Stomach (tissue), 19 donors: ENCODE measurements at places on chromosomes 11 and 22.

DNA sequence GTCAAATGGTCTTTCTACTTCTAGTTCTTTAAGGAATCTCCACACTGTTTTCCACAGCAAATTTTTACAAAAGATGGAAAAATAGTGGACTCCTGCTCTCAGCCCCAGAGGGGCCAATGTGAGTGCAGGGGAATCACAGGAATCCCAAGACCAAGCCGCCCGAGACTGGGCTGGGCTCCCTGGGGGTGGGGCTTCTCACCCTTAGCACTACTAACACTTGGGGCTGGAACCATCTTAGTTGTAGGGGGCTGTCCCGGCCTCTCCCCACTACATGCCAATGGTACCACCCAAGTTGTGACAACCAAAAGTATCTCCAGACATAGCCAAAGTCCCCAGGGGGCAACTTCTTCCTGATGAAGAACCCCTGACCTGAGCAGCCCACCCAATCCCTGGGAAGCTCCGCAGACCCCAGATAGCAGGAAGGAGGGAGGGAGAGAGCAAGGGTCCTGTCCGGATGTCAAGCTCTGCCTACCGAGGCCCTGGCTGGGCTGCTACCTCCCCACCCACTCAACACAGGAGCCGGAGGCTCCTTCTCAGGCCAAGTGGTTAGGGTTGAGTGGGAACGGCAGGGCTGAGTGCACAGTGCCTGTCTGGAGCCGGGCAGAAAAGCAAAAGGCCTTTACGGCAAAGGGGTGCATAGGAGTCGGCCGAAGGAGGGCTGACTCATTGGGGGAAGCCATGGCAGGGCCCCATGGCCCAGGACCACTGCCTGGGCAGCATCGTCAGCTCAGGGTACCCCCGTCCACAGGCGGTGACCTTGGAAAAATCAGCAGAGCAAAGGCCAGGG is 122.5 kb upstream of the FGF3 start:
- no peak for DNase-seq

DNA sequence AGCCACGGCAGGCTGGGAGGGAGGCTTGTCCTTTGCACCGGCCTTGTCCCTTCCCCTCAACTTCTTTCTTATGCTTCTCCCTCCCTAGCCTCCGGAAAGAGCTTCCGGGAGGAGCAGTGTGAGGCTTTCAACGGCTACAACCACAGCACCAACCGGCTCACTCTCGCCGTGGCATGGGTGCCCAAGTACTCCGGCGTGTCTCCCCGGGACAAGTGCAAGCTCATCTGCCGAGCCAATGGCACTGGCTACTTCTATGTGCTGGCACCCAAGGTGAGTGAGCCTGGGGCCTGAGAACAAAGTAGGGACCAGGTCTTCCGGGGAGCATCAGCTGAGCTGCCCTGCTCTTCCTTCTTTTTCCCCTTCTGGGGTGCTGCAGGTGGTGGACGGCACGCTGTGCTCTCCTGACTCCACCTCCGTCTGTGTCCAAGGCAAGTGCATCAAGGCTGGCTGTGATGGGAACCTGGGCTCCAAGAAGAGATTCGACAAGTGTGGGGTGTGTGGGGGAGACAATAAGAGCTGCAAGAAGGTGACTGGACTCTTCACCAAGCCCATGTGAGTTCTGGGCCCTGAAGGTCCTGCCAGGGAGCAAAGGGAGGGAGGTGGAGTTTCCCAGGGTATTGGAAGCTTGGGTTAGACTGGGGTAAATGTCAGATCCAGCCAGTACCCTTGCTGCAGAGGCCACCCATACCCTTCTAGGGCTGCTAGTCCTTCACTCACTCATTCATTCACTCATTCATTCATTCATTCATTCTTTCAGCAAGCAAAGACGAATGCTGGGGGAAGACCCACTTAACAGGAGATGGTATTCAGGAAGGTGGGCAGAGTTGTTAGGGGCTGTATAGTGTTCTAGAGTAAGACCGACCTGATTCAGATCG is 22.6 kb downstream of the ADAMTS15 start:
- DNase-seq, result no peak

DNA sequence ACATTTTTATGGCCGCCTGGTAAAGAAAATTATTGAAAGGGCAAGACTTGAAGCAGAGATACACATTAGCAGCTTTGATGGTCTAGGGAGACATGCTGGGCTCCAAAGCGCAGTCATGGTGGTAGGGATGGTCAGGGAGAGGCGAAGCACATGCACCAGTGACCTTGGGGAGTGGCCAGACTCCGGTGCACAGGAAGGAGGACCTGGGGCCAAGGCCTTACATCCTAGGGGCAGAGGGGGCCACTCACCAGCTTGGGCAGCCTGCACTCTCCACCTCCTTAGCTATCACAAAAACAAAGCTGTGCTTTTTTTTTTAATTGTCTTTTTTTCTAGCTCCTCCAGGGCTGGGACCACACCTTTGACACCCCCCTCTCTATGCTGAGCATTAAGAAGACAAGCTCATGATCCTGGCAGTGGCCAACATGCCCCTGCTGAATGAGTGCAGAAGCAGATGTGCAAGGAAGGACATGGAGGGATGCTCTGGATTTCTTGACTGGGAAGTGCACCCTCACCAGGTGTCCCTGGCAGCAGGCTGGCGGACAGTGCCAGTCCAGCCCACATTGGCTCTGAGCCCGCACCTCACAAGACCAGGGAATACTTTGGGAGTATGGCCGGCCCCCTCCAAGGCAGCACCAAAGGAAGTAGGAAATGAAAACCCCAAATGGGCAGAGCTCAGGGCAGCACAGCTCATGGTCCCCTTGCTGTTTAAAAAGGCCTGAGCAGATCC is 619.9 kb downstream of the TBC1D22A start:
- DNase-seq, result no peak

DNA sequence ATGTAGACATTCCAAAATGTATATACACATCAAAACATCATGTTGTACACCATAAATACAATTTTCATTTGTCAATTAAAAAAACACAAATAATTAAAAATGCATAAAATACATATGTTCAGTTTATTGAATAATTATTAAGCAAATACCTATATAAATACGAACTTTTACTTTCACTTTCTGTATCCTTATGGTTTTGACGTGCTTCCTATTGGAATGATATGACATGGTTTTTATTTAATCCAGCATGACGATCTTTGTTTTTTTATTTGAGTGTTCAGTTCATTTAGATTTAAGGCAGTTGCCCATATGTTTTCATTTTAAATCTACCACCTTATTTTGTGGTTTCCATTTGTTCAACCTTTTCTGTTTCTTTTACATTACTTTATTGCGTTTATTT is 198.3 kb upstream of the PLET1 start:
- DNase-seq, result no peak

GRCh38 chr11:26632691-26633159 is 60.7 kb upstream of the MUC15 start:
- DNase-seq, result no peak

- DNase-seq, result peak; percentile 38
Observed at GRCh38 chr22:37806409-37807333, 1.1 kb upstream of the GCAT start.

DNA sequence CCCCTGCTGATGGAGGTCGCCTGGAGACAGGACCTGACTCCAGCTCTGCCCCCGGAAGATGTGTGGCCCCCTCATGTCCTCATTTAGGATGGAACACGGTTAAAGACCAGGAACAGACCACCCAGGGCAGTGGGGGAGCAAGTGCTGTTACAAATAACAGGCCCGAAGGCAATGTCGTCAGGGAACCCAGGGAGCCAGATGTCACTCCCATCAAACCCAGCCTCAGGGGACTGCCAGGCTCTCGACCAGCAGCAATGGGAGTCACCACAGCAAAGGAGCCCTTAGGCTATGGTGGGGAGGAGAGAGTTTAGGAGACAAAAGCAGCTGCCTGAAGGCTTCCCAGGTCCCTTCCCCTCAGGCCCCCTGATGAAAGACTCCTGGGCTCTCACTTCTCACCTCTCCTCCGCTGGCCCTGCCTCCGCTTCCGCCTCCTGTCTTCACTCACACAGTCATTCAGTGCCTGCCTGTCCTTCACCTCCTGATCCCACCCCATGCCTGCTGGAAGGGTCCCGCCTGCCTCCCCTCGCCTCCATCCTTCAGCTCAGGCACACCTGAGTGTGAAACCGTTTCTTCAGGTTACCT is 4.4 kb downstream of the RPS19BP1 start:
- no peak for DNase-seq

DNA sequence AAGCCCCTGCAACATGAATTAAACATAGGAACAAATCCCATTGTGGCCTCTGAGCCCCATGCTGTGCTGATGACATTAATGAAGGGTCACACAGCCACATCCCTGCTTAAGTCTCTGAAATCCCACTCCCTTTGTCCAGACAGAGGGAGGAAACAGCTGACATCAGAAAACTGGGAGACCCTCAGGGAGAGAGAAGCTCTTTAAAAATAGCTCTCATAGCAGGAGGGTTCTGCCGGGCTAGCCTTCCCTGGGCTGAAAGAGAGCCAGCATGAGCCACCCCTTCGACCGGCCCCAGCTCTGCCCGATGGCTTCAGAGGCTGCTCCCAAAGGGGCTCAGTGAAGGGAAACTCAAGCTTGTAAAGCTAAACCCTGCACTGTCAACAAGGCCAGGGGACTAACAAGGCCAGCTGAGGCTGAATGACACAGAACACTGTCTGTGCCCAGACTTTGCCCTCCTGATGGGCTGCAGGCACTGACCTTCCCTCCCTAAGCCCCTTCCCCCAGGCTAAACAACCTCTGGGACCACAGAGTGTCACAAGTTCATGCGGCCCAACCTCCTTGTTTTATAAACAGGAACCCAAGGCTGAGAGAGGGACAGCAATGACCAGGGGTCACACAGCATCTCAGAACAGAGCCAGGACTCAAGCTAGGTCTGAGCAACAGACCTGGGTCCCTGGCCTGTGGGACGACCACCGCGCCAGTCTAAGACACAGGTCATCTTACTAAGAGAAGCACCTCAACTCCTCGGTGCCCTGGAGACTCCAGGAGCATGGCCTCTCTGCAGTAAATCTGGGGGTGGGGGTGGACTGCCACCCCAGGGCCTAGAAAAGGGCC is 163.8 kb downstream of the CHST1 start:
- DNase-seq, result peak; percentile 67

GRCh38 chr11:2287091-2287490 is 14.6 kb downstream of the C11orf21 start:
- peak; percentile 20 for DNase-seq

DNA sequence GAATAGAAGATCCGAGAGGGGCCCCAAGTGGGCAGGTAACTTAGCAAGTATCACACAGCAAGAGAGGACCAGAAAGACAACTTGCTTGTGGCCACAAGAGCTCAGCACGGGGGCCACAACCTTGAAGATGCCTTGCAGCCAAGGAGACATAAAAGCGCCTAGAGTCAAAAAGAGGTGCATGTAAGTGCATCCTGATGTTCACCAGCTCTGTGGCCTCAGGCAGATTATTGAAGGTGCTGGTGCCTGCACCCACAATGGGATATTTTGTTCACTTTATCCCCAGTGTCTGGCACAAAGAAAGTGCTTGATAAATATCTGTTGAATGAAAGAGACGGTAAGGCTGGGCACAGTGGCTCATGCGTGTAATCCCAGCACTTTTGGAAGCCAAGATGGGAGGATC is 106.0 kb upstream of the ASPHD2 start:
- no peak for DNase-seq

GRCh38 chr11:43921561-43922294 is 20.7 kb upstream of the C11orf96 start:
- DNase-seq, result no peak

GRCh38 chr11:104918113-104918824 is 20.0 kb upstream of the CASP12 start:
- peak; percentile 64 for DNase-seq
